Myocyte (in vitro differentiated cells): ENCODE measurements at places on chromosomes 3 and 15. TPM values are rescaled to one million over a fixed set of nuclear protein-coding genes. Genes with fewer than 3 reads are reported as not detected.
A peak's percentile ranks its signal among the peaks of the same experiment; 100 is the strongest.

GRCh38 chr3:71421475-71421819, 162.1 kb downstream of the FOXP1 start:
- DNase-seq, result no peak

The LRRK1 gene
- 0.13 and 0.21 TPM in 2 replicates for total RNA-seq

DNA sequence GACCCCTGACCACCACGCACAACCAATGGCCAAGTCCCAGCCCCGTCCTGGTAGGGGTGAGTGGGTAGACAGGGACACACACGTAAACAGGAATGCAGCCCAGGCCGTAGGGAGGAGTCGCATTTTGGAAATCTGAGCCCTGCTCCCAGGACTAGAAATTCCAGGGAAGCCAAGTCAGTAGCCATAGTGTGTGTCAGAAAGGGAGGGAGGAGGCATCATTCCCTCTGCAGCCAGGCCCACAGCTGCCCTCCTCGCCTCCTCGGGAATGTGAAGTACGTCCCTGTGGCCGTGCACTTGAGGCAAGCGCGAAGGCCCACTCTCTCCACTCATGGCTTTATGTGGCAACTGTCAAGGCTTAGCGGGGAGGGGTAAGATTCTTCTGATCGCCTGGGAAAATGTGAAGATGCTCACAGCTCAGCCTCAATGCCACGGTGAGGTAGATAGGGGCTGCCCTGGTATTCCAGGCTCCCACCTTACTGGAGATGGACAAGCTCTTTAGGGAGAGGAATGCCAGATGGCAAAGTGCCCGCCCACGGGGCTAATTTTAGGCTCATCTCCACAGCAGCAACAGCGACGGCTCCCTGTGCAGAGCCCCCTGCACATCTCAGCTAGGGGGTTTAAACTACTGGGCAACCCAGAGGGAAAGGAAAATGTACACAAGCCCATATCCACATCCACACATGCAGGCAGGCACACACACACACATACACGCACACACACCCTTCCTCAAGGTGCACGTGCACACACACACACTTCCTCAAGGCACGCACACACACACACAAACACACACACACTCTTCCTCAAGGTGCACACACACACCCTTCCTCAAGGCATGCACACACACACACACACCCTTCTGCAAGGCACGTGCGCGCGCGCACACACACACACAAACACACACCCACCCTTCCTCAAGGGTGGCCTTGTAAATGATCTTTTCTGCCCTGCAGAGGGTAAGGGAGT, 65.5 kb downstream of the ADCY5 start:
- peak; percentile 91 for DNase-seq

The SRGAP3 gene
- 5.3 and 5.9 TPM in 2 replicates for total RNA-seq

The LNP1 gene
- 8.3 and 8.7 TPM in 2 replicates for total RNA-seq

GRCh38 chr3:20280257-20280656, 94.3 kb upstream of the SGO1 start:
- no peak for DNase-seq

GRCh38 chr3:187624588-187624987, 45.6 kb downstream of the SST start:
- no peak for DNase-seq

DNA sequence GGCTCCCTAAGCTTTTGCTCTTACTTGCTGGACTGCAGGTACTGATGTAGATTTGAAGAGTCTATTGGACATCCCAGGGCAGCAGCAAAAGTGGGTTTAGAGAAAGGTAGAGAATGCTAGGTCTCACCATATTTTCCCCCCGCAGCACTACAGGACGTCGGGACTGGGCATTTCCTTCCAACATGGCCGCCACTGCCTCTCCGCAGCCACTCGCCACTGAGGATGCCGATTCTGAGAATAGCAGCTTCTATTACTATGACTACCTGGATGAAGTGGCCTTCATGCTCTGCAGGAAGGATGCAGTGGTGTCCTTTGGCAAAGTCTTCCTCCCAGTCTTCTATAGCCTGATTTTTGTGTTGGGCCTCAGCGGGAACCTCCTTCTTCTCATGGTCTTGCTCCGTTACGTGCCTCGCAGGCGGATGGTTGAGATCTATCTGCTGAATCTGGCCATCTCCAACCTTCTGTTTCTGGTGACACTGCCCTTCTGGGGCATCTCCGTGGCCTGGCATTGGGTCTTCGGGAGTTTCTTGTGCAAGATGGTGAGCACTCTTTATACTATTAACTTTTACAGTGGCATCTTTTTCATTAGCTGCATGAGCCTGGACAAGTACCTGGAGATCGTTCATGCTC, 11.2 kb downstream of the CYP8B1 start:
- DNase-seq, result no peak

GRCh38 chr3:175526191-175526590, 667.1 kb downstream of the NAALADL2 start:
- no peak for DNase-seq

DNA sequence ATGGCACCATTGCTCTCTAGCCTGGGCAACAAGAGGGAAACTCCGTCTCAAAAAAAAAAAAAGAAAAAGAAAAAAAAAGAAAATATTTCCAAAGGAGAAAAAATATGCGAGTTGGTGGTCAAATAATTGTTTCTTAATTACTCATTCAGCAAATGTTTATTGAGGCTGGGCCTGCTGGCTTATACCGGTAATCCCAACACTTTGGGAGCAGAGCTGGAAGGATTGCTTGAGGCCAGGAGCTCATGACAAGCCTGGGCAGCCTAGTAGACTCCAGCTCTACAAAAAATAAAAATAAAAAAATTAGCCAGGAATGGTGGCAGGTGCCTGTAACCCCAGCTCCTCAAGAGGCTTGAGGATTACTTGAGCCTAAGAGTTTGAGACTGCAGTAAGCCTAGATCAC, 4.1 kb downstream of the KNL1 start:
- no peak for DNase-seq

DNA sequence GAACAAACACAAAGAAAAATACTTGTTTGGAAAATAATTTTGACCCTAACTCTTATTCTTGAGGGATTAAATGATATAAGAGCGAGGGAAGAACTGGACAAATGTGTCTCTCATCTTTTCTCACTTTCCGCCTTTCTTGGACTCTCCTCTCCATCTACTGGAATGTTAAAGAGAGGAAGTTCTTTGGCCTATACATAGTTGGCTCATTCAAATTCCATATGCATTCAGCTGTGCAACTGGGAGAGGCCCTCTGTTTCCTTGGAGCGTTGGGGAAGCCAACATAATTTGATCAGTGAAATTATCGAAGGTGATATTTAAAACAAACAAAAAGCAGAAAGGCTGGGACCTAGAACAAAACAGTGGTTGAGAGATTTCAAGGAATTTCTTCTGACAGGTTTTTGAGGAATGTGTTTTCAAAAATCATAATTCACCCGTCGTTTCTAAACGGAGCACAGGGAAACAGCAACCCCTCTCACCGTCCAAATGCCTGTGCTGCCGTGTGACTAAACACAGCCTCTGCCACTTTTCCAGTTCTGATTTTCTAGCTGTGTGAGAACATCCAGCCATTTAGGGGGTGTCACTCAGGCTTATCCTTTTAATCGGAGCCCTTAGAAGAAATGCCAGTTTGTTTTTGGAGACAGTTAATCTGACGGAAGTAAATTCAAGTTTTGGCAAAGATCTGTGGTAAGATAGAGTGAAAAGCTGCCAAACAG, 489.9 kb downstream of the SOX2 start:
- no peak for DNase-seq
